ENCODE measurements at places on chromosomes 12 and 14.

DNA sequence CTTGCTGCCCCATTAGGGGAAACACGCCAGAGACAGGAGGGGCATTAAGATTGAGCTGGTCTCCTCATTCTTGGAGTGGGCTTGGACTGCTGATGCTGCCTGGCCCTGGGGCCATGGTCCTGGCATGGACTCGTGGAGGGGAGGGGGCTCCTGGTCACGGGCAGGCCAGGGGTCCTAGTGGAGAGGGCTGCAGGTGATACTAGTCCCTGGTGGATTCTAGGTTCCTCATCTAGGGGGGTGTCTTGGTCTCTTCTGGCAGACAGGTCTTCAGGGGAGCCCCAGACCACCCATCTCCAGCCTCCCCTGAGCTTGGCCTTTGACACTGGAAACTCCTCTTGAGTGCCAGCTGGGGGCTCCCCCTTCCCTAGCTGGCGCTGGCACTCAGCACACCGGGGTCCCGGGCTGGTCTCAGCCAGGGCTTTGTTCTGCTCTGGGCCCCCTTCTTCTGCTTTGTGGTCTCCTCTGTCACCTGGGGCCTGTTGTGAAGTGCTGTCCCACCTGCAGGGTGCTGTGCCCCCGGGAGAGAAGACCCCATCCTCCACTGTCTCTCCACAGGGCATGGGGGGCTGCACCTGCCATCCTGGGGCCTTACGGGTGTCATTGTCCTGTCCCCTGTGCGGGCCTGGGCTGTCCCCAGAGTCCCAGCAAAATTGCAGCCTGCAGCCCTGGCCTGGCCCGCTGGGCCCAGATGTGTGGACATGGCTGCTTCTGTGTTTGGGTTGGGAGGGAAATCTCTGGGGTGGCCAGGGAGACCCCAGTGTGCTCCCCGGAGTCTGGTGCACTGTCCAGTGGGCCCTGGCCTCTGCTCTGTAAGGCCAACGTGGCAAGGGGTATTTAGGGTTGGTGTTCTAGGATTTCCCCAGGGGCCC, 2.3 kb downstream of the KIF26A start:
- DNase-seq, result no peak

- DNase-seq, result peak; percentile 36
Observed at GRCh38 chr14:73168691-73169090, 32.4 kb downstream of the PSEN1 start.

DNA sequence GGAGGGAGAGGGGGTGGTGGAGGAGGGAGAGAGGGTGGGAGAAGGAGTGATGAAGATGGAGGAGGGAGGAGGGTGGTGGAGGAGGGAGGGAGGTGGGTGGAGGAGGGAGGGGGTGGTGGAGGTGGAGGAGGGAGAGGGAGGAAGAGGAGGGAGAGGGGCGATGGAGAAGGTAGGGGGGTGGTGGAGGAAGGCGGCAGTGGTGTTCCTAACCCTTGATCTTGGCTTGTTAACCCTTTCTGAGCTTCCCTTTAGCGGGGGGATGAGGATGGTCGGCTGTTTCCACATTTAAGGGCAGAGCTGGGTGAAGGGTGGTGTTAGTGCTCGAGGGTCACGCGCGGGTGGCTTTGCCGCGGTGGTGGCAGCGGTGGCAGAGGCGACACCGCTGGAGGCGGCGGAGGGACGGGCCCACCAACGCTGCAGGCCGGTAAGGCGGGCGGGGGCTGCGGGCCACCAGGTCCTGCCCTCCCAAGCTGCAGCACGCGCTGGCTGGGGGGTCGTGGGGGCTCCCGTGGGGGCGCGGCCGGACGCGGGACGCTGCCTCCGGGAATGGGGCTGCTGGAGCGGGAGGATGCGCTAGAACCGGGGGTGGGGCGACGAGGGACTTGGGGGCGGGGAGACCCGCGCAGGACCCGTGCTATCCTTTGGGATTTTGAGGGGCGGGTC, 156.3 kb downstream of the PTPN11 start:
- no peak for DNase-seq

DNA sequence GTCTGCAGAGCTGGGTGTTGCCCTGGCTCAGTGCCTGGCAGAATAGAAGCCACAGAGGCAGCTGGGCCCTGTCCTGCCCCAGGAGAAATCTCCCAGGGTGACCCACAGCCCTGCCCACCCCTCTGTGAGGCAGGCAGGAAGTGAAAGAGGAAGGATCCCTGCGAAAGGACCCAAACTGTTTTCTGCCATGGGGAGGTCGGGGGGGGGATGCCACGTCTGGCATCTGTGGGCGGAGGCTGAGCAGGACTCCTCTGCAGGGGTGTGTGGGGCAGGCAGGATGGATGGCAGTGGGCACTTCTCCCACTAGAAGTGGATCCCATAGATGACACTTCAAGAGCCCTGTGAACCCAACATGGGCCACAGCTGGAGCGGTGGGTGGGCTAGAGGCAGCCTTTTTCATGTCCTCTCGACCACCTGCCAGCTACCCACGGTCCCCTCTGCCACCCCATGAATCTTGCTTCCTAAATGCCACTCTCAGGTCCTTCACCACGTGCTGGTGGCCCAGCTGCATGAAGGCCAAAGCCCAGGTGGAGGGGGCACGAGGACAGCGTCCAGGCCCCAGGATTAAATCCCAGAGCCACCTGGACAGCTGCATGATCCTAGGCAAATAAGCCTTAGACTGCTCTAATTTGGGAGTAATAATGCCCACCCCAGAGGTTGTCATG, 3.6 kb downstream of the PAPLN start:
- DNase-seq, result peak; percentile 54

DNA sequence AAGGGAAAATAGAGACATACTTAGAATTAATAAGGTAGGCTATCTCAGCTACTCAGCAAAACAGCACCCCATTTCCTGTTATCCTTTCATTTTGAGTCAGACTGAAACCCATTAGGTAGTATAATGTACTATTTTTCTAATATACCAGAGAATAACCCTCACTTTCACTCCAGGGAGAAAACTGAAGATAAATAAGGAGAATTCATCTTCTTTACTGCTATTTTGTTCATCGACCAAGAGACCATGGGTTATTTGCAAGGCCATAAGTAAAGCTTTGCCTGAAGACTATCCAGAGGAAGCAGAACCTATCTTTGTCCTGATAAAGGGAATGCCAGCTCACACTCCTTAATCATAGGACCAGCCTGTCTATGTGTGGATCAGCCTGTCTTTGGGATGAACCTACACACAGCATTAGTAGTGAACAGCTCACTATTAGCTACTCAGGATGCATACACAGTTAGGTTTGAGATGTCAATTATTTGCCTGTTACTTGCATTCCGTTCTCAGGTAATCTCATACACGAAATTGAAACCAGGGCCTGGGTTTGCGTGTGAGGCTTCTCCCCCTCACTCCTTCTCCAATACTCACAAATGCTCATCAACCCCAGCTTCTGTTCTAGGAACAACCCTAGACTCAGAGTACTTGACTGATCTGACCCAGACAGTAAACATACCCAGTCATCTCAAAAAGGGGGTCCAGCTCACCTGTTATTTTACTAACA, 124.4 kb downstream of the DAD1 start:
- DNase-seq, result no peak

DNA sequence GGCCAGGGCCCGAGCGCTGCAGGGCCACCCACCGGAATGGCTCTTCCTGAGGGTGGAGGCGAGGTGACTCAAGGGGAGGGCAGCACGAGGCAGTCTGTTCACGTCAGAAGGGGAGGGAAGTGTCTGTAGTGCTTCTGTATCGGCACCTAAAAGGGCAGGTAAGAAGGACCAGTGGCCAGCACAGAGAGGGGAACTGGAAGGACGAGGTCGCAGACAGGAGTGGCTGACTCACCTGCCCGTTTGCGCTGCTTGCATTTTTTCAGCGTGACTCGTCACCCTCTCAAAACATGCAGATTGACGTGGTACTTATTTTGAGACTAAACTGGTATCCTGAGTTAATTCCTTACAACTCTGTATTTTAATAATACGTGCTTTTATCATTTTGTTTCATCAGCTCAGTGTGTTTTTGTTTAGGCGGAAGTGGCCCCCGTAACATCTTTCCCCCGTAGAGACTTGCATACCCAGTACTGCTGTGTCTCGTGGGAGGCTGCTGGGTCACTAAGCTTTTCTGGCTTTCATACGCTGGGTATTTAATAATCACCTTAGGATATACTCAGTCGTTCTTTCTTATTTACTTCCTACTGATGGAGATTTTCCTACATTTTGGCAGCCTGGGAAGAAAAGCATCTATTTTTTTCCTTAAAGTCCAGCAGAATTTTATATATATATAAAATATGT, 26.4 kb downstream of the SFSWAP start:
- no peak for DNase-seq

DNA sequence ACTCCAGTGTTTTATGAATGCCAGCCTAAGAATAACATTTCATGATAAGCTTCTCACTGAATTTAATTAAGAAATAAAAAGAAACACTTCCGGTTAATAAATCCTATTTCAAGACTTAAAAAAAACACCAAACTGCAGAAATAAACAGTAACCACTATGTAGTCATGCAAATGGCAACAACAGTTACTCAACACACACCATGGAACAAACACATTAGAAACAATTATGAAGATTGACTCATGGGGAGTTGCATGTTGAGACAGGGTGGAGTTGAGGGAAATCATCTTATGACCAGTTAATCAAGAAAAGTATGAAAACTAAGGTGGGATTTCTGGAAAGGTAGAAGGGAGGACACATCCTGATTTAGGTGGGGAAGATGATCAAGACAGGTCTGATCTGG, 52.7 kb downstream of the PLBD1 start:
- no peak for DNase-seq

GRCh38 chr12:53424626-53425514, 1.2 kb downstream of the AMHR2 start:
- DNase-seq, result no peak

- DNase-seq, result peak; percentile 70
Observed at GRCh38 chr12:32549675-32550079, 129.4 kb upstream of the DNM1L start.

DNA sequence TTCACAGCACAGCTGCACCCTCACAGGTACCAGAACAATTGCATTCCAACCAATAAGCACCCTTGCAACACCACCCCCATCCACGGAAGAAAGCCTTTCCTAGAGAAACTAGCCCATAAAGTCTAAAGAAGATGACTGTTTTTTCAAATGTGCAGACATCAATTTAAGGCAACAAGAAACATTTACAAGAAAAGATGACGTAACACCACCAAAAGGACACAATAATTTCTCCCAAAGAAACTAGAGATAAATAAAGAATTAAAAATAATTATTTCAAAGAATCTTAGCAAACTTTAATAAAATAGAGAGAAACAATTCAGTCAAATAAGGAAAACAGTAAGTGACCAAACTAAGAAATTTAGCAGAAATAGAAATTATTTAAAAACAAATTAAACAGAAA, 352.3 kb upstream of the ATXN7L3B start:
- DNase-seq, result no peak

- no peak for DNase-seq
Observed at GRCh38 chr14:65357689-65358088, 54.8 kb upstream of the FUT8 start.

DNA sequence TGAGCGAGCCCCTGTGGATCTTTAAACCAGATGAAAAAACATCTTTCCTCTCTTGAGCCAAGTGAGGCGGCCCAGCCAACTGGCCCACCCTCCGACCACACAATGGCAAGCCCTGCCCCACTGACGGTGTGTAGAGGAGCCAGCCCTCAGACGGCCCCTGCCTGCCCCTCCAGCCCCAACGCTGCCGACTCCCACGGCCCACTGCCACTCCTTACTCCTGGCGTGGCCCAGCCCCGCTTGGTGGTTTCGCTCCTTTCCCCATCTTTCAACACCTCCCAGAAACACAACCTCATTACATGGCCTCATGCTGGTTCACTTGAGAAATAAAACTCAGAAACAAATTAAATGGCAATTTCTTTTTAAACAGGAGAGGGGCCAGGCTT, 80.6 kb upstream of the DICER1 start:
- no peak for DNase-seq

GRCh38 chr14:52661314-52661713, 34.0 kb downstream of the ERO1A start:
- no peak for DNase-seq

GRCh38 chr14:101121508-101122139, 218.1 kb upstream of the RTL1 start:
- no peak for DNase-seq

DNA sequence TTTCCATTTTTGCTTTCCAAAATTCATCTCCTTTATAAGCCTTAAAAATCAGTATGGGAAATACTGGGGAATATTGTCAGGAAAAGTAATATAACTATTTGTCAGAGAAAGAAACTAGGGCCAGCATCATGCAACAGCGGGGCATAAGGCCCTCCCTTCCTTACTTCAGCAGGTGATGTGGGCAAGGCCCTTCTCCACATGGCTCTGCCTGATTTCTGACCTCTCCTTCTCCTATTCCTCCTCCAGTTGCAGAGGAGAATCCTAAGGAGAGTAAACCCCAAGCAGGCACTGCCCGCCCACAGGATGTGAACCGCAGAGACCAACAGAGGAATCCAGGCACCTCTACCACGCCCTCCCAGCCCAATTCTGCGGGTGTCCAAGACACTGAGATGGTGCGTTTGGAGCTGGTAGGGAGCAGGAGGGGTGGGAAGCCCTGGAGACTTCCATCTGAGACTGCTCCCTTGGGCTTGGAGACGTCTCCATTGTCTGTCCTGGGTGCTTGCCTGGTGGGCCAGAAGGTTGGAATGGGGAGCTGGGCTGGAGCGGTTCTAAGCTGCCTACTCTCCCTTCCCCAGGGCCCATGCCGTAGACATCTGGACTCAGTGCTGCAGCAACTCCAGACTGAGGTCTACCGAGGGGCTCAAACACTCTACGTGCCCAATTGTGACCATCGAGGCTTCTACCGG, 2.7 kb upstream of the SOAT2 start:
- no peak for DNase-seq

- DNase-seq, result no peak
Observed at GRCh38 chr12:132190012-132190755, 45.9 kb downstream of the NOC4L start.

DNA sequence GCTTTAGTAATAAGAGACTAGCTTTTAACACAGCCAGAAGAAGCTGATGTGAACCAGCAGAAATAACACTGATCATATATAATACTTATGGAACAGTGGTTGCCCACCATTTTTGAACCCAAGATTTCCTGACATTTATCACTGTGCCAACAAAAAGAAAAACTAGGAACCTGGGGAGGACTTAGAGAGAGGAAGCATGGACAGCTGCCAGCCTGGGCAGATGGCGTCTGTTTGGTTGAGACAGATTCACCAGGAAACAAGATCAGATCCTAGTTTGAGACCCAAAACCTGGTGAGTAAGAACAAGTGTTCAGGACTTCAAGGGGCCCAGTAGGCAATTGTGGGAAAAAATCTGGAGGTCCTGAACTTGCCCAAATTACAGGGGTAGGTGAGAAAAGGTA, 95.3 kb downstream of the BICD1 start:
- DNase-seq, result peak; percentile 52

GRCh38 chr12:51377099-51377984, 13.9 kb downstream of the GALNT6 start:
- DNase-seq, result peak; percentile 53

GRCh38 chr14:61515436-61516117, 179.7 kb upstream of the HIF1A start:
- DNase-seq, result no peak

Data from Ammon's horn (tissue), 1 donor.